ENCODE measurements at places on chromosomes 4 and X.

DNA sequence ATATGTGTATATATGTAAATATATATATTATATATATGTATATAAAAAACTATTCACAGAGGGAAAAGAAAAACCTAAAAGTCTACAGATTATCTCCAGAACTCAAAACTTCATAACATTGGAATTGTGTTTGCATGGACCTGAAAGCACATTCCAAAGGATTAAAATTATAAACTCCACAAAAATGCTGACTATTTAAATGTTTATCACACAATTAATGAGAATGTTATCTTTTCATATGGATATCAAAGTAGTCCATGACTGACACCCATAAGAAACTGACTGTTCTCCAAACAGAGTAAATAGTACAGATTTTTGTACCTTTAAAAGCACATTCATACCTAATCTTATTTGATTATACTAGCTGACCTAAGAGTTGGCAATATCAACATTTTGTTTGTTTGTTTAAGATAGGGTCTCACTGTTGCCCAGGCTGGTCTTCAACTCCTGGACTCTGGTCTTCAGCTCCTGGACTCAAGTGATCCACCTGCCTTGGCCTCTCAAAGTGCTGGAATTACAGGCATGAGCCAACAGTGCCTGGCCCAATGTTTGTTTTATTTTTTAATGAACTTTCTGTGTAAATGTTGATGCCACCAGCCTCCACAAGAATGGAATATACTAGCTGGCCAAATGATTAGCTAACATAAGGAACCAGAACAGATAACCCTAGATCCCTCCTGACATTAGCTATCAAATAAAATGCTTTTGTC lies 50.0 kb downstream of the SLC39A8 start:
- DNase-seq: no peak

DNA sequence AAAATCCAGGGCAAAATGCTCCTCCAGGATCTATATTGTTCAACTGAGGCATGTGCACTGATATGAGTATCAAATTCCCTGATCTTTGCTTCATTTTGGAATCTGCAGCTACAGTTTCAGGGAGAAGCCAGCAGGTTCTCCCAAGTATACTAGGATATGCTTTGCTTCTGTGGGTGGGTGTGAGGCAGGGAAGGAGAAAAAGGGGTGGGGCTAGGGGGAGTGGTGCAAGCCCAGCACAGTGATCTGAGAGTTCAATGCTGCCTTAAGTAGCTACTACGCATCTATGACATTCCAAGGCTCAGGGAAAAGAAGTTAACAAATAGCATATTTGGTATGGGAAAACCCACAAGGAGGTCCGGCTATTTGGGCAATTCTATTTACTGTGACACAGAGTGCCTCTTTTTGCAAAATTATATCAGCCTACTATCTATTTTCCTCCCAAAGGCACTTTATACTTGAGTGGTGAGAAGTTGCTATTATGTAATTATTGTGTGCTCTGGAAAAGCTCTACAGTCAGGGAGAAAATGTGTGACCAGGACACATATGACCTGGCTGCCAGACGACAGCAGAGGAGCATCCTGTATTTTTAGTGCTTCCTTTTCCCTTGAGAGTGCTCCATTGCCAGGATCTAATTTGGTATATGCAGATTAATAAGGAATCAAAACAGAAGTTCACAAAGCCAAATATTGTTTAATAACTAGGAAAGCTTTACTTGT lies 162.0 kb downstream of the RNF150 start:
- DNase-seq: no peak

- no peak for DNase-seq
Observed at GRCh38 chr4:657834-658667, 16.0 kb downstream of the ATP5ME start.

DNA sequence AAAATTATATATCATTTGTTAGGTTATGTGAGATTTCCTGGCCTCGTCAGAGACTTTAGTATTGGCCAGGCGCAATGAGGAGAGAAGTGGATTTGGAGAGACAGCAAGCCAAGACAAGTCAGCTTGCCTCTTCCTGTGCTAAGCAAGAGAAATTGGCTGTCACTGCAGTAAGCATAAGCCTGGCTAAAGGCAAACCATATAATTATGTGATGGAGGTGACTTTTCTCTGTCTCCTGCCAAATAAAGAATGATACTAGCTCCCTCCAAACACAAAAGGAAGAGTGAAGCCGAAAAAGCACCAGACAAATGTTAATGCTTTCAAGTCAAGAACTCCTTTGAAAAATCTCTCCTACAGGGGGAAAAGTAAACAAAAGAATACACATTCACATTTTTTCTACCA lies 2246.0 kb downstream of the ARAP2 start:
- DNase-seq: peak; percentile 11

GRCh38 chrX:85963736-85964135 lies 83.6 kb downstream of the CHM start:
- peak; percentile 85 for DNase-seq

GRCh38 chr4:159725571-159725970 lies 622.7 kb downstream of the RAPGEF2 start:
- DNase-seq: no peak

All from choroid plexus epithelial cell (primary cell).